ENCODE measurements at places on chromosomes 7 and 10.

DNA sequence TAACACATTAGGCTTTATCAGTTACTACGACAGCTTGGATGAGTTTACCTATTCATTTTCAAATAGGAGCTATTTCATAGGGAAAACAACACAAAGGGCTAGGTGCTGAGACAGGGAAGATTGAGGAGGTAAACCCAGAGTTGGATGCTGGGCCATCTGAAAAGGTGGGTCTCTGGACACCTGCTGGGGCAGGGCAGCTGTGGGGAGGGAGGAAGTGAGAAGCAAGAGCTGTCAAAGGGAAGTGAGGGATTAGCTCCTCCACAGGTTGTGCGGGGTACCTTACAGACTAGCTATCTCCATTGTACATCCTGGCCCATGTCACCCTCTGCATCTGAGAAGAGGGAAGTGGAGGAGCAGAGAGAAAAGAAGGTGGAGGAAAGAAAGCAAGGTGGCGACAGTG is 48.9 kb downstream of the BLNK start:
- DNase-seq, result no peak

- DNase-seq, result no peak
Measured at GRCh38 chr7:50587737-50588136, 22.5 kb upstream of the DDC start.

GRCh38 chr10:106506526-106507283 is 657.8 kb downstream of the SORCS1 start:
- DNase-seq, result no peak

- no peak for DNase-seq
Measured at GRCh38 chr7:14184292-14184864, 194.9 kb upstream of the ETV1 start.

- no peak for DNase-seq
Measured at GRCh38 chr10:85643171-85643844, 723.3 kb downstream of the GRID1 start.

DNA sequence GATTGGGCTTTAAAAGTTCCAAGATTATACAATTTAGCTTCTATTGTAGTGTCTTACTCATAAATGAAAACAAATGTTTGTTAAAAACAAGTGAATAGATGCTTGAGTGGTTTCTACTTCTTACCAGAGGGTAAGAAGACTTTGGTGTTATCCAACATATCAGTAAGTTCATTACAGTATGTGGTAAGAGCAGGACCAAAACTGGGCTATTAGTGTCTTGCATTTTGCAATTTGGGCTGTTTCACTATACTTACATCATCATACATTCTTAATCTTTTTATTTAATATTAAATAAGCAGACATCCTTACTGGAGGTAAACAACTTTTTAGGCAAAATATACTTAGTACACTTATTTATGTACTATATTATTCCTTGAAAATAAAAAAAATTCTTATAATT is 248.4 kb upstream of the HGF start:
- DNase-seq, result no peak

- no peak for DNase-seq
Measured at GRCh38 chr7:126436213-126436868, 816.4 kb downstream of the GRM8 start.

DNA sequence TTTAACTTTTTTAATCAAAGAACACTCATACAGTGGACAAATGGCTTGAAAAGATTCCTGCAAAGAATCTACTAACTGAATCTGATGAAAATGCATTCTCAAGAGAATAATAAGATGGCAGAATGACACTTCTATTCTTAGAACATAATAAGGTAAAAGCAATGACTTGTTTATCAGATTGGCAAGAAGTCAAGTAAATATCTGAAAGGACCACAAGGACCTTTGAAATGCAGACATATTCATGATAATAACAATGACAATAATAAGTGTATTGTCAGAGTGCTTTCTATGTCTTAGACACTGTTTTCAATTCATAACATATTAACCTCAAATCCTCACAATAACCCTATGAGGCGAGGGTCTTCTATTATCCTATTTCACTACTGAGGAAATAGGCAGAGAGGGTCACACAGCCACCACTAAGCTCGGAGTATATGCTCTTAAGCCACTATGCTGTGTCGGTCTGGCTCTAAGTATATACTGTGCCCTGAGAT is 10.6 kb downstream of the HACD1 start:
- no peak for DNase-seq

GRCh38 chr7:3892686-3893085 is 591.6 kb downstream of the SDK1 start:
- no peak for DNase-seq

DNA sequence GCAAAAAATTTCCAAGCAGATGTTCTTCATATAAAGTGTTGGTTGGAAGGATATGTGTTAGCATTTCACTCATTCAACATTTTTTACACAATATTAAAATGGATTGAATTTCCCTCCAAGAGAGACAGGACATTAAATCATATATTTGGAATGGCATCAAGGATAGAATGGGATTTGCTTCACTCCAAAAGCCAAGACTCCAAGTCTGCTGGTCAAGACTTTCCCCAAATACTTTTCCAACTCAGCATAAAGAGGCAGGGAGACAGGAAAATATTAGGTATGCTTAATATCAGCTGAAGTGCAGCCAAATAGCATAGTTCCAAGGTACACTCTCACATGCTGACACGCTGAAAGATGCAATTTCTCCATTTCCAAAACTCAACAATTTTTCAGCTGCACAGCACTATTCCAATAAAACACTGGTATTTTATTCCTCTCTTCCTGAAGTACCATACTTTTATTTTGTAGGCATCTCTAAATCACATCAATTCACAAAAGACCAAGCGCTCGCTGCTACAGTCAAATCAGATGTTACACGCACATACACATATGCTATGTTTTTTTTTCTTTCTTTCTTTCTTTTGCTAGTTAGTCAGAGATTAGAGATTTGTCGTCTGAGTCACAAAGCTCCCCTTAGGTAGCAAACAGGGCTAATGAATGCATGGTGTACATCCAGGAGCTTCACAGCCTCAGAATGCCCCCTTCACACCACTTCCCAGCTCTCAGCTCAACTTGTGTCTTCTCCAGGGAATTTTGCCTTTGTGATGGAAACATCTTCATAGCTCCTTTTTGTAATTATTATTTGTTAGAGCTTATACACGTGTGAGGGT is 1033.8 kb upstream of the AUTS2 start:
- no peak for DNase-seq

DNA sequence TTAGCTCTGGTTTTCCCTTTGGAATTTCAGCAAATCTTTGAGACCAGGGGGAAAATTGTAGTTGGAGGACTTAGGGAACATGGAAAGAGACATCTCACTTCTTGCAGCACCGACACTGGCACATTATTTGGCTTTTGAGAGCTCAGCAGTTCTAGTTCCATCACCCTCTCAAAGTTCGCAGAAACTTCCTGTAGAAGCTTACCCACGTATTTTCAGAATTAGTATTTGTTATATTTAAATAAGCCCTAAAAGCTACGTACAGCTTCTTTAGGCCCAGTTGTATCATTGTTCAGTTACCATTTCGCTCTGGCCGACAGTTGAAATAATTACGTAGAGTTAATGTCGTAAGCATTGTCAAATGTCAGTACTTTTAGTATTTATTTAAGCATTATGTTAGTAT is 13.4 kb downstream of the CEP55 start:
- DNase-seq, result no peak

- DNase-seq, result no peak
Measured at GRCh38 chr7:44748948-44749731, 493 bp downstream of the ZMIZ2 start.

- no peak for DNase-seq
Measured at GRCh38 chr7:93977211-93977950, 26.8 kb downstream of the BET1 start.

DNA sequence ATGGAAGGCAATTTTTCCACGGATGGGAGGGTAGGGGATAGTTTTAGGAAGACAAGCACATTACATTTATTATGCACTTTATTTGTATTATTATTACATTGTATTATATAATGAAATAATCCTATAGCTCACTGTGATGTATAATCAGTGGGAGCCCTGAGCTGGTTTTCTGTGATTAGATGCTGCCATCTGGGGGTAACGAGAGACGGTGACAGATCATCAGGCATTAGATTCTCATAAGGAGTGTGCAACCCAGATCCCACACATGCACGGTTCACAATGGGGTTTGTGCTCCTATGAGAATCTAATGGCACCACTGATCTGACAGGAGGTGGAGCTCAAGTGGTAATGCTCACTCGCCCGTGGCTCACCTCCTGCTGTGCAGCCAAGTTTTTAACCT is 103.9 kb upstream of the STK17A start:
- no peak for DNase-seq

DNA sequence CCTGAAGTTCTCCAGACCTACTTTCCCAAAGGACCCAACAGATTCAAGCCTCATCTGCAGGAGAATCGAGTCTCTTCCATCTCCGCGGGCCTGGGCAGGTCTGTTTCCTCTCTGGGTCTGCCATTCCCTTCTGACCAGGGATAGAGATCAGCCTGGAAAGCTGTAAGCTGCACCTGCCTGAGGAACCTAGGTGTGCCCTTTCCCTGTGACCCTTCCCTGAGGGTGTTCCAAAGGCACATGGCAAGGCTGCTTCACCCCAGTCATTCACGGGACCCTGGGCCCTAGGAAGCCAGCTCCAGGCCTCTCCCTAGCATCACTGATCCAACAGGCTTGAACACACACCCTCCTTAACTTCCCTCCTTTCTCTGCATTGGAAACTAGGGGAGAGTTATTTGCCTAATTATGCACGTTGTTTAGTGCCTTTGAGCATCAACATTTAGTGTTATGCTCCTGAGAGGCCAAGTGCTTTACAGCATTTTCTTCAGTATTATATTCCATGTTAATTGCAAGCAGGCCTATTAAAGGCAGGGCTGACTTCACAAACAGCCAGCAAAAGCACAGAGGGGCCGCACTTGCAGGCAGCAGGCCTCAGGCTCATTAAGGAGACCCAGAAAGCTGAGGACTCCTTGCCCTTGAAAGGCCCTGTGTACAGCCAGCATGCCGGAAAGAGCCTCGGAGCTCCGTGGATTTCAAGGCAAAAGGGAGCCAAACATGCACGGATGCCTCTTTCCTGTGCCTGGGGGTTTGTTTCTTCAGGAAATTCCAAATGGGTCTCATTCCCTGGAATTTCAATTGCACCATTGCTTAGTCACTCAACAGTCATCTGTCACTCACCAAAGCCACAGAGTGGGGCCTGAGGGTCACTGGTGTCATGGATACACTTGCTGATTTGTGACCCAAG is 91.0 kb upstream of the FAM20C start:
- DNase-seq, result no peak

DNA sequence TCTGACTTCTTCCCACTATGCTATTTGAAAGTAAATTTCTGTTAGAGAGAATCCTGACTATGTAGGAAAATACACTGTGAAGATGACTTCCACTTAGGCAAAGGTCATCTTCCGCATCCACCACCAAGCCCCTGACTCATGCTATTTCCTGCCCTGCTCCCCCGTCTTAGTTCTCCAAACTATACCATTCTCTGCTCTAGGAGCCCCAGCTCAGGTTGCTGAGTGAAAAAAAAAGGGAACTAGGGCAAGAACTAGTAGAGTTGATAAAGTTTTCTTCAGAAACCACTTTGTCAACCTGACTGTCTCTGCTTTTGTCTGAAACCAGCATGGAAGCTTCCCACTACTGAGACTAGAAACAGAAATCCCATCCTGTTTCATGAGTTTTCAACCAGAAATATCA is 96.9 kb downstream of the EVX1 start:
- peak; percentile 10 for DNase-seq

GRCh38 chr7:158321936-158322615 is 265.5 kb downstream of the PTPRN2 start:
- no peak for DNase-seq

- DNase-seq, result no peak
Measured at GRCh38 chr7:12244694-12245093, 33.6 kb downstream of the TMEM106B start.

DNA sequence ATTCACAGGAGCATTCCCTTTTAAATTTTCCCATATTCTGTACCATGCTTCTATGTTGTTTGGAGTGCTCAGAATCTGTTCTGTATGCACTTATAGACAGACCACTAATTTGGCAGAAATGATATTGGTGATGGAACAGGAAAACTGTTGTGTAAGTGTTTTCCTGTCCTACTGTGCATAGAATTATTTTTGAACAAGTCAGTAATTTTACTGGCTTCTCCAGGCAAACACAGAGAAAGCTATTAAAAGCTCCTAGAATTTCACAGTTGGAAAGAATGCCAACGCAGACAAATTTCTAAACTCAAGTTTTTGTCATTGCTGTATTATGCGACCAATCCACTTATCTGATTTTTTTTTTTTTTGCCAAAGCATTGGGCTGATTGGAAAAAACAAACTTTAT is 55.7 kb downstream of the ANKMY2 start:
- no peak for DNase-seq

- no peak for DNase-seq
Measured at GRCh38 chr10:11322698-11323097, 288.8 kb downstream of the USP6NL start.

GRCh38 chr10:70846795-70847194 is 31.0 kb downstream of the SGPL1 start:
- DNase-seq, result no peak

- no peak for DNase-seq
Measured at GRCh38 chr7:27199849-27200760, at the start of gene HOXA13. Gene HOXA13, minus strand, starts transcription at chr7:27200091. Its CDS starts 14 bp downstream, at chr7:27200077.

Measured in CD4-positive, alpha-beta T cell treated with Interleukin-1 beta for 1 hour (primary cell).